ENCODE measurements at places on chromosomes 13 and 19.

DNA sequence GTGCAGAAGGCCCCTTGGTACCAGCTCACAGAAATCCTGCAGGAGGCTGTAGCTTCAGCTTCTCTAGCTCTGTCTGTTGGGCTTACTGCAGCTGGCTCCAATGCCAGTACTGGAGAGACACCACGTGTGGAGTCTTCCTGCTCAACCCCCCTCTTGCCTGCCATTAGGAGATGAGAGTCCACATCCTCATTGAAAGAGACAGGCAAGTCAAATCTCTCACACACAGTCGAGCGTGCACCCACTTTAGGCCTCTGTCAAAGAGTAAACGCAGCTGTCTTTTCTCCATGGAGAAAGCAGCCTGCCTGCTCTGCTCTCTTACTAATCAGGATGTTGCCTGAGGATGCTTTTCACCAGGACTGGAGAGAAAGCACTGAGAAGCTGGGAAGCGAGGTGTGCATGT is 523.0 kb upstream of the NBEA start:
- no peak for DNase-seq

GRCh38 chr13:113538689-113539058 is 45.9 kb upstream of the TFDP1 start:
- no peak for DNase-seq

GRCh38 chr19:58409010-58409790 is 751 bp downstream of the ZNF584 start:
- no peak for DNase-seq

GRCh38 chr19:33998302-33998701 is 174.0 kb upstream of the LSM14A start:
- DNase-seq = no peak

- no peak for DNase-seq
These were observed 5.1 kb upstream of the NANOS2 start for GRCh38 chr19:45919678-45920077.

- DNase-seq = no peak
These were observed 26.2 kb downstream of the WASF3 start for GRCh38 chr13:26583662-26584061.
